Chondrocyte (in vitro differentiated cells): ENCODE measurements at places on chromosomes 12 and 14. TPM values are rescaled to one million over a fixed set of nuclear protein-coding genes. Genes with fewer than 3 reads are reported as not detected.

DNA sequence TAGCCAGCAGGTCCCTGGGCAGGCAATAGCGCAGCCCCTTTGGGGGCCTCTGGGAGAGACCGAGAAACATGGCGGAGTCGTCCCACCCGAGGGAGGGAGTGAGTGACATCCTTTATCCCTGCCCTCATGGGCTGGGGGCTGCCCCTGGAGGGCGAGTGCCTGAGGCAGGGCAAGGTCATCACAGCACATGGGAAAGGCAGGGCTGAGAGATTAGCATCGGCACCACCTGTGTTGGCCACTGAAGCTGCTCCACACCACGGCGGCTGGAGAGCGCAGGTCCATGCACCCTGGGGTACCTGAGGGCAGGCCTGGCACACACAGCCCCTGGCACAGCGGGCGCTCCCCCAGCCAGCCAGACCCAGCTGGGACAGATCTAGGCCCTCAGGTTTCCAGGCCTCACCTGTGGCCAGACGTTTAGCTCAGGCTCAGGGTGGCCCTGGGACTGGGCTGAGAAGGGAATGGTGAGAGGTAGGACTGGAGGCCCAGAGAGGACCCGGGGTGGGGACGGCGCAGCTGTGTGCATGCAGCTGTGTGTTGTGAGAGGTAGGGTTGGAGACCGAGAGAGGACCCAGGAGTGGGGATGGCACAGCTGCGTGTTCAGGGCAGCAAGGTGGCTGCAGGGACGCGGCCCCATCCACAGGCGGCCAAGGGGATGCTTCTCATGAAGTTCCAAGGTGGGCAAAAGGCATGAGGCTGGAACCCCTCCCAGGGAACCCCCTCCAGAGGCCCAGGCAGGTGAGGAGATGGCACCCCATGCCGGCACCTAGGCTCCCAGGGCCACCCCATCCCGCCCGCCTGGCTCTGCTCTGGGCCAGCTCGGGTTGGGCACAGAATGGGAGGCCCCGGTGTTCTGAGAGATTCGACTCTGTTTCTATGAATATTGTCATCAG, 74.1 kb downstream of the KIF26A start:
- no peak for DNase-seq
- H3K4me3 ChIP-seq: no peak overlapping the region
- no peaks in the 10 kb centered on the region for H3K36me3 ChIP-seq
- no peak overlapping the region for H3K27ac ChIP-seq
- peaks cover 7% of the 10 kb centered on the region for H3K27me3 ChIP-seq

- DNase-seq: no peak
- H3K27ac ChIP-seq: no peak overlapping the region
- H3K4me1 ChIP-seq: peaks cover 8% of the 10 kb centered on the region
These were observed 364.9 kb downstream of the GALC start for GRCh38 chr14:87628129-87628528.

GRCh38 chr12:98973395-98973794, 328.3 kb downstream of the APAF1 start:
- H3K27ac ChIP-seq: no peak overlapping the region
- DNase-seq: no peak
- H3K4me3 ChIP-seq: no peak overlapping the region
- no peaks in the 10 kb centered on the region for H3K36me3 ChIP-seq
- peaks cover 12% of the 10 kb centered on the region for H3K27me3 ChIP-seq
- H3K4me1 ChIP-seq: no peaks in the 10 kb centered on the region

DNA sequence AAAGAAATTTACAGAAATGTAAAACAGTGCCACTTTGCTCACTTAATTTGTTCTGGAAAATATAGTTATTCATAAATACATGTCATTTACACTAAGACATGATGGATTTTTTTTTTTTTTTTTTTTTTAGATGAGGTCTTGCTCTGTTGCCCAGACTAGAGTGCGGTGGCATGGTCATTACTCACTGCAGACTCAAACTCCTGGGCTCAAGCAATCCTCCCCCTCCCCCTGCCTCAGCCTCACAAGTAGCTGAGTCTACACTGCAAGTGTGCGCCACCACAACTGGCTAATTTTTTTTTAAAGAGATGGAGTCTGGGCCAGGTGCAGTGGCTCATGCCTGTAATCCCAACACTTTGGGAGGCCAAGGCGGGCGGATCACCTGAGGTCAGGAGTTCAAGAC, 101.2 kb downstream of the PPP2R5C start:
- H3K27me3 ChIP-seq: no peaks in the 10 kb centered on the region
- H3K36me3 ChIP-seq: peaks cover 2% of the 10 kb centered on the region
- H3K4me3 ChIP-seq: no peak overlapping the region
- H3K27ac ChIP-seq: no peak overlapping the region
- no peak for DNase-seq
- H3K4me1 ChIP-seq: peaks cover 4% of the 10 kb centered on the region

- H3K4me3 ChIP-seq: no peak overlapping the region
These were observed 28.9 kb upstream of the LTA4H start for GRCh38 chr12:96064271-96064670.

DNA sequence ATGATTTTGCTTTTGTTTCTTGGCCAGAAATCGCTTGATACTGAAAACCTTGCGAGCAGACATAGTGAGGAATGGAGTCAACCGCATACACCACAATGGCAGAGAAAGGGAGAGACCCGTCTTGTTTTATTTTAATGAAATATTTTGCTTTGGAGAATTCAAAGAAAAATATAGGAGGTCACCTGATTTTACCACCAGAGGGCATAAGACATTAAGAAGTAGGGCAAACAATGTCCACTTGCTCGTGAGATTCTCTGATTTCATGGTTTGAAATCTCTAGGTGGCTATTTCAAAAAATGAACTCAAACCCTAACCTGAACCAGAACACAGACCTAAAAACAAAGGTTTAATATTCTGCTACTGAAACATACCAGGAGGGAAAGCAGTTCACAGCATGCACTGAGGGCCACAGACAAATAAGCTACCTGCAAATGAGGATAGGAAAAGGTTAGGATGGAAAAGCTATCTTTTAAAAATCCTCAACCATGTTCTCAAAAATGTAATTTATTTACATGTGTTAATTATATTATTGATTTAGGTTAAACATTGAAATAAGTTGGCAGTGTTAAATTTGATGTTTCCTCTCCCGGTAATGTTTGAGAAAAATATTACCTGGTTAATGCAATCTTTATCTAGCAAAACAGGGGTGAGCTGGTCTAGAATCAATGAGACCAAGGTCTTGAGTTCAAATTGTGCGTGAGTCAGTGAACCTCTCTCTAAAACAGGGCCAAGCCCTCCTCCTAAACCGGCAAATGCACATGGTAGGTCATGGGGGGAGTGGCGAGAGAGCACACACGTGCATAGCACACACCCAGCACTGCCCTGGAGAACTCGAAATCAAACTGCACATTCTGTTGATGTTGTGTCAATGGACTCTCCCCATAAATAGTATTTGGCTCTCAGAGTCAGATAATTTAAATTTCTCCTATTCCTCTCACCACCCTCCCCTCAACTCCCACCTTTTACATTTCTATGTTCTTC, 12.5 kb downstream of the IFNG-AS1 start:
- no peaks in the 10 kb centered on the region for H3K36me3 ChIP-seq
- H3K27me3 ChIP-seq: no peaks in the 10 kb centered on the region
- H3K4me3 ChIP-seq: no peak overlapping the region
- DNase-seq: no peak
- H3K27ac ChIP-seq: no peak overlapping the region

DNA sequence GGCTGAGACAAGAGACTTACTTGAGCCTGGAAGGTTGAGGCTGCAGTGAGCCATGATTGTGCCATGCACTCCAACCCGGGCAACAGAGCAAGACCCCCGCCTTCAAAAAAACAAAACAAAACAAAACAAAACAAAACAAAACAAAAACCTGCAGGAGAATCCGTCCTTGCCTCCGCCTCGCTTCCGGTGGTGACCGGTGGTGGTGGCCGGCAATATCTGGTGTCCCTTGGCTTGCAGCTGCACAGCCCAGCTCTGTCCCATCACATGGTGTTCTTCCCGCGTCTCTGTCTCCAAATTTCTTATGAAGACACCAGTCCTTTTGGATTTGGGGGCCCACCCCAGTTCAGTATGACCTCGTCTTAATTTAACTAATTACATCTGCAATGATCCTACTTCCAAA, 10.0 kb downstream of the SMIM41 start:
- no peak for DNase-seq
- H3K27ac ChIP-seq: no peak overlapping the region
- peaks cover 12% of the 10 kb centered on the region for H3K36me3 ChIP-seq
- H3K4me1 ChIP-seq: no peaks in the 10 kb centered on the region
- H3K27me3 ChIP-seq: peaks cover 55% of the 10 kb centered on the region
- H3K4me3 ChIP-seq: no peak overlapping the region

GRCh38 chr12:32264961-32265360, 134.4 kb upstream of the FGD4 start:
- H3K36me3 ChIP-seq: no peaks in the 10 kb centered on the region
- no peak overlapping the region for H3K27ac ChIP-seq
- no peak overlapping the region for H3K4me3 ChIP-seq
- H3K4me1 ChIP-seq: peaks cover 9% of the 10 kb centered on the region

TAC3 gene
- total RNA-seq: not detected in 3 replicates

CABP1 gene
- total RNA-seq: not detected in 3 replicates
